ENCODE measurements at places on chromosomes 5 and 9.

- no peak for DNase-seq
These were observed 184.5 kb downstream of the TRIO start for GRCh38 chr5:14327624-14328023.

DNA sequence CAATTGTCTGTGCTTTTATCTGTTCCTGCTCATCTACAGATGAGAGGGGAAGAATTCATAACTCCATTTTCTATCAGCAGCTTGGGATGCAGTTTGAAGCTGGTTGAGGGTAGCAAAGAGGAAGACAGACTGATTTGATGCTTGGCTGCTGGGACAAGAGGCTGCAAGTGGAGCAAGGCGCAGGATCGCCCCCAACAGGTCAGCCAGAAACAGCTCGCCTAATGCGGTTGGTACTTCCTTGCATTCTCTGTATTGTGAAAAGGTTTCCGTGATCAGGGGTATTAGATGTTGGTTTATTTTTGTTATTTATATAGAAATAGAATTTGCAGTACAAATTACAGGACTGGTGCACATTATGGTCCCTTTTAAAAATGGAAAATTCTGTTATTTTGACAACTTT is 40.6 kb downstream of the ZNF883 start:
- peak; percentile 31 for DNase-seq

GRCh38 chr5:39906146-39906545 is 481.4 kb upstream of the DAB2 start:
- no peak for DNase-seq

DNA sequence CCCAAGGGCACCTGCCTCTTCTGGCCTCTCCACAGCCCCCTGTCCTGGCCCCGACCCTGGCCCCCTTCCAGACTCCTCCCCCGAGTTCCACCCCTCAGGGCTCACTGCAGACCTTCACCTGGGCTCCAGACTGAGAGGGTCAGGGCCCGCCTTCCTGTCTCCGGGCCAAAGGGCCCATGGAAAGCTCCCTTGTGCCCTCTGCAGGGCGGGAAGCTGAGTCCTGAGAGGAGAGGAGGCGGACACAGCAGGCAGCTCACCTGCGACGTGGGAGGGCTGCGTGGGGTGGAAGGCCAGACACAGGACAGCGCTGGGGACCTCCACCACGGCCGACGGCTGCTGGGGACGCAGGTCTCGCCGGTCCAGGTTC is 20.6 kb downstream of the DYNC2I2 start:
- DNase-seq = peak; percentile 89

- peak; percentile 41 for DNase-seq
These were observed 2.1 kb downstream of the ANKRD33B start for GRCh38 chr5:10565785-10566542.

DNA sequence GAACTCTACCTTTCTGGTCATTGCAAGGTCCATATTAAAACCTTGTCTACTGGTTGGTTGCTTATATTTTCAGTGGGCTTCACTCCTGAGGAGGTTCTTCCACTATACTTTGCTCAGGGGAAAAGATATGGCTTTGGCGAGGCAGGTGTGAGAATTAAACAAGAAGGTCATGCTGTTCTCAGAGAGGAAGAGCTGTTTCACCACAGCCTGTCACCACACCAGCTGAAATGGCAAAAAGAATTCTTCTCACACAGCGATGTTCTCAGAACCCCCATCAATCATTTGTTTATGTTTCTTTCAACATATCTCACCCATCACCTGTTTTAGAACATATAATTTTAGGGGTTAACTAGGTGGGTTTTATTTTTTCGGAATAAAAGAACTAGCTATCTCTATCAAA is 38.6 kb downstream of the CAPSL start:
- no peak for DNase-seq

DNA sequence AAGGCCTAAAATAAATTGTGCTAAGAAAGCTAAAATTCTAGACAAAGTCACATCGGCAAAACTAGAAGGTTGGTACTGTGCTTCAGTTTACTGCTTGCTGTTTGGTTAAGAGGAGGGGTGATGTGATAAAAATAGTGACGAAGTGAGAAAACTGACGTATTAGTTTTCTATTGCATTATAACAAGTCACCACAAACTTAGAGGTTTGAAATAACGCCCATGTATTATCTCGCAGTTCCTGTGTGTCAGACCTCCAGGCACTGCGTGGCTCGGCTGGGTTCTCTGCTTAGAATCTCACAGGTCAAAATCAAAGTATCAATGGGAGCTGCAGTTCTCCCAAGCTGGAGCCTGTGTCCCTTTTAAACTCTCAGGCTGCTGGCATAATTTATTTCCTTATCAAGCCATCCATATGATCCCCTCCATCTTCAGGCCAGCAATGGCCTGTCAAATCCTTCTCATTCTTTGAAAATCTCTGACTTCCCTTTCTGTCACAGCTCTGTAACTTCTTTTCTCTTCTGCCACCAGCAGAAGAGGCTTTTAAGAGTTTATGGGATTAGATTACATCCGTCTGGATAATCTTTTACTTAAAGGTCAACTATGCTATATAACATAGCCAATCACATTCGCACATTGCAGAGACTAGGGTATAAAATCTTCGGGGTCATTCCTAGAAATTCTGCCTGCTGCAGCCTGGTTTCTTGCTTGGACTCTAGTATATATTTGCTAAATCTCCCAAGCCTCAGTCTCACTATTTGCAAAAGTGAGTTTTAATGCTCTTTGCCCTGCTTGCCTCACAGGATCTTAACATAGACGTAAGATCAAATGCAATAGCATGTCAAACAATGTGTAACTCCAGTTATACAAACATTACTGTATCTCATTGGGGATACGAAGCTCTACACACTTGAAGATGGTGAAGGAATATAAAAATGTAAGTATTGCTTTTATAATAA is 104.0 kb upstream of the CDKN2B start:
- no peak for DNase-seq

DNA sequence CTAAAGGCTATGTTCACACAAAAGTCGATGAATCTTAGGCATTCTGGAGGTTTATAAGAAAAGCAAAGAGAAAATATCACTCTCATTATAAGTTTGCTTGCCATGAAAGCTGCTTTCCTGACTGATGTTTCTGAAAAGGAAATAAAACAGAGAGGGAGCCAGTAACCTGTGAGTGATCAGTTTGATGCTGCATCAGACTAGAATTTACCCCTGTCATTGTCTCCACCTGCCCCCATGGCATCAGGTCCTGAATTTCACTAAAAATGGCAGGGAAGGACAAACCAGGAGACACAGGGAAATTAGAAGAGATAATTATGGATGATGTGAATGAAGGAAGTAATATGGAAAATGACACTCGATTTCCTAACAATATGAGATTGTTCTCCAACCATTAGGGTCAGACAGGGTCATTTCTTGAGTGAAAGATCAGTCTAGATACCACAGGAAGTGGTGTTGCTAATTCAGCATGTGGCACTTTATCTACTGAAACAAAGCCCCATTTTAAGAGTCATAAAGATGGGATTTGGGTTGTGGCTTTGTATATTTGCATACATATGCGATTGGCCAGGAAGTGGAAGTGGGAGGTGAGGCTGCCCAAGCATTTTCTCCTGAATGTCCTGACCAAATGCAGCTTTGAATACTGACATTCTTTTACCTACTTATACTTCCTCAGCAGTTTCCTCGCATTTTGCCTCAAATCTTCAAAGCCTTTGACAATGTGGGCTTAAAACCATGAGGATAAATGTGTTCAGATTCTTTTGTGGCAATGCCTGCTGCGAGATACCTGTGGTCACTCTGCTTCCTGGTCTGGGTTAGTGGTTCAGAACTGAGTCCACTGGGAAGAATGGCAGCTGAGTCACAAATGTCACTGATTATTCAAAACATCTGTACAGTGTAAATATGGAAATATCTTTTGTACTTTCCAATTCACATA is 29.7 kb downstream of the MEGF10 start:
- DNase-seq = peak; percentile 16

GRCh38 chr9:127816362-127816725 is 13.7 kb downstream of the FPGS start:
- no peak for DNase-seq

DNA sequence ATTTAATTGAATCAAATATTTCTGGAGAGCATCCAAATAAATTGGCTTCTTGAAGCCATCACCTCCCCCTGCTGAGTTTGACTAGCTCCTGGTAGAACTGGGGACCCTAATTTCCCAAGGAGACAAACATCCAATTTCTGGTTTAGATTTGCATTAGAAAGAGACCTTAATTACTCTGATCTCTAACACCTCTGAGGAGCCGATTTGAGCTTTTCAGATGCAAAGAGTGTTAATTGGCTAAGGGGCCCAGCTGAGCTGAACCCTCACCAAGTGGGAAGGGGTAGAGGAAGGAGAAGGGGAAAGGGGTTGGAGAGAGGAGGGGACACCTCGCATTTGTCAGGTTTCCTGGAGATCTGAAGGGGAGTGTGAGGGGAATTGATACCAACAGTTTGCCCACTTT is 145.4 kb upstream of the SHB start:
- no peak for DNase-seq
